Activated CD4-positive, CD25-positive, alpha-beta regulatory T cell treated with anti-CD3 and anti-CD28 coated beads, Interleukin-2, amount 50 U/mL, for 16 hours (primary cell): ENCODE measurements at places on chromosomes 13 and 19.

DNA sequence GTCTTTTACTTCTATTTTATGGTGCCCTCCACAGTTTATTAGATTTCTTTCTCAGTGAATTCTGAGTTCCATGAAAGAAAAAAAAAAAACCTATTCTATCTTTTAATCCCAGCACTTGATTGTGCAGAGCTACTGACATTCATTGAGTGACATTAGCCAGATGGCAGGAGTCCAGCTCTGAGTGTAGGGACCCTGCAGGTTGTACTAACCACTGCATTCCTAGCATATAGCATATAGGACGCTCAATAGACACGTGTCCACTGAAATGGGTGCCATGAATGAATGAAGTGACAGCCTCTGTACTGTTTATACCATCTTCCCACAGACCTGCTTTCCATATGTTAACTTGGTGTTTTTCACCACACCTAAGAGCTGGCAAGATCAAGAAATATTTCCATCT lies 206.3 kb downstream of the RAP2A start:
- DNase-seq, result no peak

- no peak for DNase-seq
Observed at GRCh38 chr13:102244607-102245227, 157.1 kb downstream of the FGF14 start.

GRCh38 chr19:47854459-47854858 lies 4.6 kb upstream of the TPRX2 start:
- DNase-seq, result no peak

- DNase-seq, result no peak
Observed at GRCh38 chr13:47548294-47548840, 452.7 kb downstream of the SUCLA2 start.

DNA sequence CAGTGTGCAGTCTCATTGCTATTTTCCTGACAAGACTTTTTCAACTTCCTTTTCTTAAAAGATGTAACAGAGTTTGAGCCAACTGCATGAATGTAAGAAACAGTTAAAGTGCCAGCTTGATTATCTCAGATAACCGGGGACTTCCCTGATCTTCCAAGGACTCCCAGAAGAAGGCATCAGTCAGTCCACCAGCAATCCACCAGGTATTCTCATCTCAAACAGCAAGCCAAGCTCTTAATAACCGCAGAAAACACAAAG lies 350.1 kb downstream of the LIG4 start:
- DNase-seq, result no peak

GRCh38 chr13:37289212-37289935 lies 183.9 kb upstream of the CSNK1A1L start:
- DNase-seq, result no peak

- no peak for DNase-seq
Observed at GRCh38 chr19:41844601-41845000, at the start of gene LYPD4. TSS of gene LYPD4 (minus strand) at chr19:41844683. CDS start at chr19:41839285, 5,398 bp downstream.

DNA sequence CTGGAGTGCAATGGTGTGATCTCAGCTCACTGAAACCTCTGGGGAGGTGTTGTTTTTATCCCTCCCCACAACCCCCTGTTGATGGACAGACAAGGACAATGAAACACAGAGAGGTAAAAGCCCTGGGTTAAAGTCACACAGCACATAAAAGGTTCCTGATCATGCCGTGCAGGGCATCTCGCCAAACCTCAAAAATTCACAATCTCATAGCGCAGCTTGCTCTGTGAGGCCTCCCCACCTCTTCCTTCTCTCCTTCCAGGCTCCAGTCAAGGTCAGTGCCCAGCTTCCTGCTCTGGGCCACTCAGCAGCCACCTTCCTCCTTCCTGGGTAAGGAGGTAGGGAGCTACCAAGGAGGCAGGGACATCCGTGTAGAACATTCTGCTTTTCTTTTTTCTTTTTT lies 2.3 kb downstream of the FUT2 start:
- DNase-seq, result no peak

DNA sequence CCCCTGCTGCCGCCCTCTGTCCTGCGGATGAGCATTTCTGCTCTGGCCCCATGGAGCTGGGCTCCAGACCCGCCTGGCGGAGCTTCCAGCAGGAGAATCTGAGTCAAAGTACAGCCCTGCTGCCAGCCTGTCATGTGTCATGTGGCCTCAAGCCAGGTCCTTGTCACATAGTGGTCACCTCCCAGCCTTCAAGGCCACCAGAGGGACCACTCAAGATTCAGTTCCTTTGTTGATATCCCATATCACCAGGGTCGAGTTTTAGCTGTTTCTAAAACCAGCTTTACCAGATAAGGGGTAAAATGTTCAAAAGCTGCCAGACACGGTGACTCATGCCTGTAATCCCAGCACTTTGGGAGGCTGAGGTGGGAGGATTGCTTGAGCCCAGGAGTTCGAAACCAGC lies 13.4 kb downstream of the THOP1 start:
- no peak for DNase-seq

DNA sequence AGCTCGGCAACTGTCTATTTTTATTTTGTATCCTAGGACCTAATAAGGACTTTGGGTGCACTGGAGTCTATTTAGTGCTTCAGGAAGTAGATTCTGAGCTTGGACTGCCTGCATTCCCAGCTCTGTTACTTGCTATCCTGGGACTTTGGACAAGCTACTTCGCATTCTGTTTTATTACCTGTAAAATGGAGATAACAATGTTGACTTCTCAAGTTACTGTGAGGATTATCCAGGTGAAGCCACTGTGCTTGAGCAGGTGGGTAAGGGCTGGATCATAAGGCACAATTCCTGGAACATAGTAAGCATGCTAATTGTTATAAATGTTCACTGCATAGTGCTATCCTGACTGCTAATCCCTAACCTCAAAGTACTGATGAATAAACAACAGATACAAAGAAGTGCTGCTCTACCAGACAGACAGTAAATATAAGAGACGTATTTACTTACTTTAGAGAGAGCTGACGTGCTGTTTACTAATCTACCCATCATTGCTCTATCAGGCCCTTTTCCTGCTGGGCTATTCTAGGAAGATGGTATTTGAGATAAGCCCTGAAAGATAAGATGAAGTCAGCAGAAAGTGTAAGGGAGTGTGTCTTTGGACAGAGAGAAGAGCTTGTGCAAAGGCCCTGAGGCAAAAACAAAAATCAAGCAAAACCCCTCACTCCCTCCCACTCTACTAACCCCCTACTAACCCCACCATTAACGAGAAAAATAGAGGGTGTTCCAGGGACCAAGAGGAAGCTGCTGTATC lies 50.8 kb upstream of the FLT1 start:
- DNase-seq, result no peak

- DNase-seq, result no peak
Observed at GRCh38 chr13:32537580-32538142, 934 bp downstream of the N4BP2L2 start.

- DNase-seq, result no peak
Observed at GRCh38 chr13:101751488-101751887, 299.0 kb downstream of the ITGBL1 start.

DNA sequence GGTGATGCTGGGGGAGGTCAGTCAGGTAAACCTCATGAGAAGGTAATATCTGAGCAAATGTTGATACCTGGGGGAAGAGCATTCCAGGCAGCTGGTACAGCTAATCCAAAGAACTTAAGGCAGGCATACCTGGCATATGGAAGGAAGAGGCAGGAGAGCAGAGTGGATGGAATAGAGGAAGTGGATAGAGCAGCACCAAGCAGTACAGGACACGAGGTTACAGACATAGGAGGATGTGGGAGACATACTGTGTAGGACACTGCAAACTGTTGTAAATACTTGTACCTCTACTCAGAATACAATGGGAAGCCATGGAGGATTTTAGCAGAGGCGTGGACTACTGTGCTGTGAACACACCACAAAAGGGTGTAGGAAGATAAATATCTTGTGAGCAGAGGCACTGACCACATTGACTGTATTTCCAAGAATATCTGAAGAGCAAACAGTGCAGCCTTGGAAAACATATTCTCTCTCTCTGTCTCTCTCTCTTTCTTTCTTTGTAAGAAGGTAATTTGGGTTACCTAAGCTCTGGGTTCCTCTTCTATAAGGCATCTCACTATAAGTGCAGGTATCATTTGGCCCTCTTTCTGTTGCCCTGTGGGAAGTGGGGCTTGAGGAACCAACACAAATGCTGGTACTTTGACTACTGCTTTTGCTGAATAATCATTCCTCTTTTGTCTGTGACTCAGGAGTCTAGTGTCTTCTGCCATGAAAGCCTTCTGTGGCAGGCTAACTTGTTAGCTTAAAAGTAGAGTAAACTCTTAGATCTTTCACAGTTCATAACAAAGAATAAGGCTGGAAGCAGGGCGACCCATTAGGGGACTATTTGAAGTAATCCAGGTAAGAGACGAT lies 238.0 kb downstream of the VWA8 start:
- DNase-seq, result no peak

- DNase-seq, result no peak
Observed at GRCh38 chr13:24306632-24307031, 2.7 kb upstream of the C1QTNF9 start.

DNA sequence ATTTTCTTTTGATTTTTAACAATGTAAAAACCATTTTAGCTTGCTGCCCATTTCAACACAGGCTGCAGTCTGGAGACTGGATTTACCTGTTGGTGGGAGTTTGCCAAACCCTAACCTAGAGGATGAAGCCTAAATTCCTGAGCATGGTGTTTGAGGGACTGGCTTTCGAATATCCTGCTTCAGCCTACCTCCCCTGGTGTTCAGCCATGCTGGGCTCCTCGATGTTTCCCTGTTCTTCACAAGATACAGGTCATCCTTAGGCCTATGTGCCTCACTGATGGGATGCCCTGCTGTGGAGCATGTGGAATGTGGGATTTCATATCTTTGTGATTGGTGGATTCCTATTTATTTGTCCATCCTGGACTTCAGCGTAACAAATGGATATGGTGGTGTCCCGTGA lies 20.4 kb upstream of the ERCC5 start:
- no peak for DNase-seq

GRCh38 chr19:46049597-46049996 lies 8.8 kb upstream of the IGFL4 start:
- no peak for DNase-seq

DNA sequence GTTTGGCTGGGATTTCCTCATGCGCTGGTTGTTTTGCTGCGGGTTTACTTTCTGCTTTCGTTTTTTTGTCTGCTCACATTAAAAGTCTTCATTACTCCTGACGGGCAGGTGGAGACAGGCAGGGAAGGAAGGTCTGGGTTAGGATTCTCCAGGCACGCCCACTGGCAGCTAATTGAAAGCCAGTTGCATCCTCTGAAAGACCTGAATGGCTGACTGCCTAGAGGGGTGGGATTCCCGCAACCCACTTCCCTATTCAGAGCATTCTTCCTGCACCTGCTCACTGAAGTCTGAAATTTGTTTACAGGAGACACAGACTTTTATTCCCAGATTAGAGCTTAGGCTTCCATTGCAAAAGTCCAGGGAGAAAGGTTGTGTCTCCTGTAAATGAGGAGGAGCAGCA lies 172.0 kb downstream of the UQCRFS1 start:
- DNase-seq, result no peak

DNA sequence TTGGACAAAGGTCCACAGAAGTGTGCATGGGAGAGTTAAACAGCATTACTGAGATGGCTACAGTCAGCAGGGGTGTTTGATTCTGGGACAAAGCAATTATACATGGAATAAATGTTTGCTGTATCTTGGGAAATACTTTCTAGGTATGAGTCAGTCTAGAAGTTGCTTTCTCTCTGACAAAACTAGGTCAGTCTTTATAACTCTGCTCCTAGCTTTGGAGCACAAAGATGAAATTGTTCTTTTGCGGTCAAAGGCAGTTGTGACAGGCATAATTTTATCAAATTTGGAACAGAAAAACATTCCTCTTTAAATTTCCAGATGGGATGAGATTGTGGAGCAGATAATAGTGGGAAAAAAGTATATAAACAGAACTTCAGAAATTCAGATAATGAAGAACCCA lies 1045.4 kb upstream of the MIR17HG start:
- DNase-seq, result no peak

GRCh38 chr19:49614096-49614833 lies 23.3 kb downstream of the PRR12 start:
- no peak for DNase-seq

DNA sequence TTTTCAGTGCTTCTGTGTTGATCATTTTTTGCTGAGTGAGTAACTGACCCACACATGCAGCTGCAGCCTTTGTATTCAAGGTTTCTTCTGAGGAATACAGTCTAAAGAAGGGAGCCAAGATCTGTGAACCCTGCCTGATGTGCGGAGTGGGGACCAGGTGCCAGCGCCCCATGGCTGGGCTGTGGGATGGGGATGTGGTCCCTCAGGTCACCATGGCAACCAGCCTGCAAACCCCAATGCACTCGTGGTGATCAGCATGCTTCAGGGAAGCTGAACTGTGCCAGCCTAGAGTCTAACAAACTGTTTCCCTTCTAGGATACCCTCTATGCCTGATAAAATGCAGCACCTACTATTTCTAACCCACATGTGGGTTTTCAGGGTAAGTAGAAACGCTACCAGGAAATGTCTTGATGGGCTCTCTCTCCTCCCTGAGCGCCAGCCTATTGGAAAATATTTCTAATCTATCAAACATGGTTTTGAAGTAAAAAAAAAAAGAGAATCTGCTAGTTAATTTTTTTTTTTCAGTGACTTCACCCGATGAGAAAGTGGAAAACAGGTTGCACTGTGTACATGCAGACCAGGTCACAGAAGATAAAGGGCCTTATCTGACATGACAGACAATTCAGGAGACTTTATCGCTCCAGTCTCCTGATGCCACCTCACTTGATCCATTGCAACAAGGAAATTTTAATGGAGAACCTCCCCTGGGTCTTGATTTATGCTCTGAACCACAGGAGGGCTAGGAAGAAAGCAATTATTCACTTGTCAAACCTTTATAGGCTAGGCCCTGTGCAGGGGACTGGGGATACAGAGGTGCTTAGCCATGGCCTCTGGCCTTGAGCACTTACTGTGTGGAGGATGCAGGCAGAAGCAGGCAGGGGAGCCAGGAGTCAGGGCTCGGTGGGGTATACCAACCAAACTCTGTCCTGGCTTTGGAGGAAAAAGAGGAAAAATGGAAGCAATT lies 51.1 kb downstream of the RASL11A start:
- DNase-seq, result no peak

GRCh38 chr13:33096886-33097605 lies 80.8 kb downstream of the KL start:
- DNase-seq, result no peak

DNA sequence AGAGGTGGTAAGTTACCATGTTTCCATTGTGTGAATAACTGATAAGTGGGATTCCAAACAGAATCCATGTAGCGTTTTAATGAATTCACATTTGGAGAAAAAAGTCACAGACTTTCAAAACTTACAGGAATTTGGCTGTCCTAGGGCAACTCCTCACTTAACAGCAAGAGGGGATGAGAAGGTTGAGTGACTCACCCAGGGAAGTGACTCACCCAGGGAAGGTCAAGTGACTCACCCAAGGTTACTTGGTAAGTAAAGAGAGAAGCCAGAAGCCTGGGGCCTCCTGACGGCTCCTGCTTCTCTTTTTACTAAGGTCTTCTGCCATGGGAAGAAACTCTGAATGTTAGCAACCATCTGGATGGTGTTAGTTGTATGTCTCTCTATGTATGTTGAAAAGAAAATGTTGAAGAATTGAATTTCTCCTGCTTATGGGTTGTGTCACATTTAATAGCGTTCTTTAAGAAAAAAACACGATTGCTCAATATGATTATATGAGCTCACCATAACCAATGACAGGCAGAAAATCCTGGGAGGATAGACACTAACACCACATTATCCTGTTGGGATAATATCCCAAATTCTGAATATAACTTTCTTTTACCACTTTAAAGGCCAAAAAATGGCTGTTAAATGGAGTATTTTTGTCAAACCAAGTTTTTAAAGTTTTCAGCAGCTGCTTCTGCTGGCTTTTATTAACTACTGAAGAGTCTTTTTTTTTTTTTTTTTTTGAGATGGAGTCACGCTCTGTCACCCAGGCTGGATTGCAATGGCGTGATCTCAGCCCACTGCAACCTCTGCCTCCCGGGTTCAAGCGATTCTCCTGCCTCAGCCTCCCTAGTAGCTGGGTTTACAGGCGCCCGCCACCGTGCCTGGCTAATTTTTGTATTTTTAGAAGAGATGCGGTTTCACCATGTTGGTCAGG lies 195.6 kb downstream of the GGACT start:
- peak; percentile 12 for DNase-seq
